Activated CD4-positive, alpha-beta T cell treated with anti-CD3 and anti-CD28 coated beads, Interleukin-2, Interleukin-4, amounts not matched to agents 100 ng/mL and 50 ng/mL, durations not matched to agents 16 hours and 8 hours (primary cell): ENCODE measurements at places on chromosomes 6 and 20.

GRCh38 chr6:150691463-150691862 is 91.8 kb downstream of the PLEKHG1 start:
- DNase-seq: no peak

- DNase-seq: no peak
These were observed 87.0 kb downstream of the HIVEP2 start for GRCh38 chr6:142857796-142858555.

GRCh38 chr20:9578594-9578993 is 64.2 kb downstream of the LAMP5 start:
- no peak for DNase-seq

DNA sequence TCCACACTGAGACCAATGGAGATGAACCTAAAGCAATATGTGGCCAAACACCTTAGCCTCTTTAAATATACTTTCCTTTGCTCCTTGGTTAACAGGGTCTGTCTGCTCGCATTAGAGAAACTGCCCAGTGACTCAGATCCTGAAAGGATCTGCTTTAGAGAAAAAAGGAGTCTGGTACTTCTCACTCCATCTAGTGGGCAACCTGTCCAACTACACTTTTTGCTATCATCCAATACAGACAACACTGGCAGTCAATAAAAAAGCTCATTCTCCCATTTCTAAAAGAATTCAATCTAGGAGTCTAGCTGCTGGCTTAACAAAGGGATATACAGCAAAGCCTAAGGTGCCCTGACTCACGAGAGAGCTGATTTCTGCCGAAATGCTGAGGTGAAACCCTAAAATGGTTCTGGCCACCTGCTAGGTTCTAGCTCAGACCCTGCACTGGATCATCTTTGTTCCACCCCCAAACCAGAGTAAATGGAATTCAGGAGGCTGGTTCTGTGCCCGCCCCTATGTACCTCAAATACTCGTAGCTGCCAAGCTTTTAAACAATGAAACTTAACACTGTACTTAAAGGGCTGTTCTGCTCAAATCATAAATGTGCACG is 11.5 kb downstream of the GNL1 start:
- DNase-seq: peak; percentile 75

- DNase-seq: no peak
These were observed 133.7 kb downstream of the LY86 start for GRCh38 chr6:6722195-6722594.

- DNase-seq: no peak
These were observed 433.3 kb downstream of the UTRN start for GRCh38 chr6:144718431-144718830.

DNA sequence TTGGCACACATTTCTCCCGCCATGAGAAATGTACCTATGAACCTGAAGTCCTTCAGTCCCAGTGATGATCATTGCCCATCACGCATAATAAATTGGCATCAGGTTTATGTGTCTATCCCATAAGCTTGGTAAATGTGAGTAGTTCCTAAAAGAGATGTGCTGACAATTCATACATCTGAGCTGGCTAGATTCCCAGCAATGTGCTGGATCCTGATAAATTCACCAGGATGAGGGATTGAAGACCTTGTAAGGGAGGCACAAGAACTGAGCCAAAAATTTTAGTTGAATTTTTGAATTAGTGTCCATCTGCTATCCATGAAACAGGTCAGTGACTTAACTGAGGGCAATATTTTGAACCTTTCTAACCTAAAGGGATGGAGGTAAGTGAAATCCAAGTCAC is 267.9 kb upstream of the CITED2 start:
- DNase-seq: no peak

DNA sequence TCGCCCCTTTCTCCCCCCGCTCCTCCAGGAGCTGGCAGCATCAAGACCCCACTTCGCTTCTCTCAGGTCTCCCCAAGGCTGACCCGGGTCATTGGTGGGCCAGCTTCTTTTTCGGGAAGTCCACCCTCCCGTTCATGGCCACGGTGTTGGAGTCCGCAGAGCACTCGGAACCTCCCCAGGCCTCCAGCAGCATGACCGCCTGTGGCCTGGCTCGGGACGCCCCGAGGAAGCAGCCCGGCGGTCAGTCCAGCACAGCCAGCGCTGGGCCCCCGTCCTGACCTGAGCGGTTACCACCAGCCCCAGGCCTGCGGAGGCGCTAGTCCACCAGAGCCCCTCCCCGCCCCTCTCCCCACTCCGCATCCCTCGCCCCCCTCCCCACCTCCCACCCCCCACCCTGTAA is 1.0 kb downstream of the PPDPF start:
- DNase-seq: no peak

DNA sequence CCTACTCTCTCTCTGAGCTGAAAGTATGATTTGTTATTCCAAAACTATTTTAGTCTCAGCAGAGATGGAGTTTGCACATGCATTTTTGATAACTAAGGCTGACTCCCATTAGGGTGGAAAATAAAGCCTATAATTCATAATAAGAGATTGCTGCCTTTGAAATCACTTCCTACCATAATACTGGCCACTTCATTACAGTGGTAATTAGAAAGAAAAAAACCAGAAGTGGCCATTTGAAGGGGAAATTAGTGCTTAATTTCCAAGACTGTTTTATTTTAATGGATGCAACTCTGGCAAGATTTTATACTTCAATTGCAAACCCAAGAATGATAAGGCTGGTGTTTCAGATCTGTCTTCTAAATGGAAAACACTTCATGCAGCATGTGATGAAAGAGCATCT is 43.4 kb downstream of the SLC35B3 start:
- no peak for DNase-seq

DNA sequence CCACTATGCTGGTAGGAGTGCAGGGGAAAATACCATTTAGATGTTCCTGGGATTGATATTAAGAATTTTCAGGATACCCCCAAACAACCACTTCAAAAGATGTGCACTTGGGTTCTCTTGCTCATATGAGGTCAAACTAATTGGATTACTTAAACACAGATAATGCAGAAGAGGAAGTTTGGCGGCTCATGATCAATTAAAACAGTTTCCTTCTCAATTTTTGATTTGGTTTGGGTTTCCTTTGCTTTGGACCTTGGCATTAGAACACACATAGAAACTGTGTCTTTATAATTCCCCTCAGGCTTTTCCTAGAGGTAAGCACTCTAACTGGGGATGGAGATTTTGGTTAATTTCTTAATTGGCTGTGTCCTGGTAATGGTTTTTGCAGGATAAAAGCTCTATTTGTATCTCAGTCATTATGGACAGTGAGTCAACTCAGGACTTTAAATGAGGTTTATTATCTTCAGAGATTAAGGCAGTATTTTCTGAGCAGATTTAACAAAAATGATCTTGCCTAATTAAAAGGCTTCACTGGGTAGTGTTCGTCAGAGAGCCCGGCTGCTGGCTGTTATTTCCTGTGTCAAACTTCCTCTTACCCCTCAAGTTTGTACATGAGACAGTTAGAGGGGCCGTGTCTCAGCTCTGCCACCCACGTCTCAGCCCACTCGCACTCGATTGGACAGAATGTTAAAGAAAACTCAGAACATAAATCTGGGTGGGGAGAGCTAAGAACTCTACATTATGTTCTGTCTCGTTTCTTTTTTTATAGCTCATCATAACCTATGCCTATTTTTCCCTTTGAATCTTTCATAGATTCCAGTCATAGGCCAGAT is 50.3 kb upstream of the PREP start:
- DNase-seq: peak; percentile 28

DNA sequence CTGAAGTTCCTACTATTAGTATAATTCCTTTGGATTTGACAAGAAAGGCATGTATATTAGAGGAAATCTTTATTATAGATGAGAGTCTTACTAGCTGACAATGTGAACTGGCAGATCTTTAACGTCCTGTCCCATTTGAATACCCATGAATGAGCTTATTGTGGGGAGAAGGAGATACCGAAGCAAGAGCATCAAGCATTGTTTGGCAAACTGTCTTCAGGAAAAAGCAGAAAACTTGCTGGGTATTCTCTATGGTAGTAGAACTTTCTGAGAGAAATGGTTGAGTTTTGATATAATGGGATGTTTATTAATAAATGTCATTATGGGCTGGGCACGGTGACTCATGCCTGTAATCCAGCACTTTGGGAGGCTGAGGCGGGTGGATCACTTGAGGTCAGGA is 18.3 kb downstream of the RSPO3 start:
- DNase-seq: no peak

DNA sequence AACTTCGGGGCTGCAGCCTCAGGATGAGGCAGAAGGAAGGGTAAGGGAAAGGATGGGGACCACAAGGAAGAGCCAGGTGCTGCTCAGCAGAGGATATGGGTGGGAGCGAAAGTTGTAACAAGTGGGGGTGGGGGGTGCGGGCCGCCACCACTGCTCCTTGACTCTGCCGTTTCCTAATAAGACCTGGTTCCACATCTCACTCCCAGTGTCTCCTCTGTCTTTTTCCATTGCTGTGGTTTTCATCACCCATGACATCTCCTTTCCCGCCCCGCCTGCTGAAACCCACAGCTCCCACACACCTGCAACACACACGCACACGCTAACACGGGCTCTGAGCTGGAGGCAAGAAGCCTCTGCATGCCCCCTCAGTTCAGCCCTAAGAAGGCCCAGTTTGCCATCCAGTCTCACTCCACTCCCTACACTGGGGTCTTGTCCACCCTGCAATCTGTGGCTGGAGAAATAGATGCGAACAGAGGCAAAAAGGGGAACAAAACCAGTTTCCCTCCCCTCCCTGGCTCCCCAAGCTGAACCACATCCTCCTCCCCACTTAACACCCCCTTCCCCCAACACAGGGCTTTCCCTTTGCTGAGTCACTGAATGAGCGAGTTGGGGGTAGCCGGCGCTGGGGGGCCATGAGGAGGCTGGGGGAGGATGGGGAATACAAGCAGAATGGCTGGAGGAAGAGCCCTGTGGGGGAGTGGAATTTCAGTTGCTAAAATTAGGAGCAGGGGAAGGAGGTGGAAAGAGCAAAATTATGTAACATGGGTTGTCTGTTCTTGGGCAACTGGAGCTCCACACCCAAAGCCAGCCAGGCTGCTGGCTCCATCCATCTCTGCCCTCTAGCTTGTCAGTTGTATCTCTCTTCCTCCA is 11.5 kb downstream of the NFKBIL1 start:
- DNase-seq: peak; percentile 72

GRCh38 chr6:68994521-68994920 is 359.4 kb downstream of the ADGRB3 start:
- DNase-seq: no peak

DNA sequence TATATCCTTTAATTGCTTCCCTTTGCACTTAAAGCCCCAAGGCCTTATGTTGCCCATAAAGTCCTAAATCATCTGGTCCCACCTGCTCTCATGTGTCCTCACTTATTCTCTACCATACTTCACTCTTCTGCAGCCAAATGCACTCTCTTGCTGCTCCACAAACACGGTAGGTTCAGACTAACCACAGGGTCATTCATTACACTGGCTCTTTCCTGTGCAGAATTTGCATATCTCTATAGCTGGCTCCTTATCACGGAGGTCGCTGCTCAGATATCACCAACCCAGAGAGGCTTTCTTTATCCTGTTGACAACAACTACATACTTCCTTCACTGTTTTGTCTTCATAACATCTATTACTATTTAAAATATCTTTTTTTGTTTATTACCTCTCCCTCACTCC is 86.8 kb downstream of the MOXD1 start:
- DNase-seq: no peak

DNA sequence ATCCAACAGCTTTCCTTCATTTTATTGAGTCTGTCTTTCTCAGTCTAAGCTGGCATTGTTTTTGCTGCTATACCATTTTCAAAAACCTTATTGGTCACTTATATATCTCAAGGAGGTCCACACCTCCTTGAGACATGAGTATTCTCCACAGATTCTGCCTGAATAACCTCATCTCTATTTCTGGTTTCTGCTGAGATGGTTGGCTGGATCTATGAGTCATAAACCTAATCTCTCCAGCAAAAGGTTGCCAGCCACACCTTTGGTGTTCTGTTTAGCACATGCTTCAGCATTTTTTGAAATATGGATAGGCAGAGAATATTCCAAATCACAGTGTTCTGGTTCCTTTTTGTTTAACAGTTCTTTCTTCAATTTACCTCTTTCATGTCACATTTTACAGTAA is 40.8 kb upstream of the TMEM244 start:
- DNase-seq: no peak

GRCh38 chr20:40090236-40090635 is 598.8 kb downstream of the MAFB start:
- DNase-seq: no peak

DNA sequence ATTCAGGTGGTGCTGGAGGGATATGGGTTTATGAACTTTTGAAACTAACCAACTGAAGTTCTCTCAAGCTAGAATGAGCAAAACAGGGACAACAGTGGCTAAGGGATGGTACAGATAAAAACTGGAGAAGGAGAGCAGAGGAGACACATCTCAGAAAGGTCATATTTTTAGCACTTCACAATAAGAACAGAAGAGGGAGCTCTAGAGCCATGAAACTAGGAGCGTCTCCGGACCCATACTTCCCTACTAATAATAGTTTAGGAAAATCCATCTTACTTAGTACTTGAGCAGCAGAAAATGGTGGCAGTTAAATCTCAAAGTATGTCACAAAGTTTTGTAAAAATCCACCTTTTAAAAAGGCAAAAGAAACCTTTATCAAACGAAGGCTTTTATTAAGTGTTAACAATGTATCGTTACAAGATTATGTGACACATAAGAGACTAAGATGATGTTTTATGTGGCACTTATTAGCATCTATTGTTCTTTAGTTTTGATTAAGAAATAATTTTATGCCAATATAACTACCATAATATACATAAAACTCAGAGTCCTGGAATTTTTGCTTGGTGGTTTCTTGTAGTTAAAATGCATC is 278.6 kb downstream of the TBC1D32 start:
- DNase-seq: peak; percentile 39

GRCh38 chr6:111353912-111354462 is 129.0 kb downstream of the REV3L start:
- no peak for DNase-seq

DNA sequence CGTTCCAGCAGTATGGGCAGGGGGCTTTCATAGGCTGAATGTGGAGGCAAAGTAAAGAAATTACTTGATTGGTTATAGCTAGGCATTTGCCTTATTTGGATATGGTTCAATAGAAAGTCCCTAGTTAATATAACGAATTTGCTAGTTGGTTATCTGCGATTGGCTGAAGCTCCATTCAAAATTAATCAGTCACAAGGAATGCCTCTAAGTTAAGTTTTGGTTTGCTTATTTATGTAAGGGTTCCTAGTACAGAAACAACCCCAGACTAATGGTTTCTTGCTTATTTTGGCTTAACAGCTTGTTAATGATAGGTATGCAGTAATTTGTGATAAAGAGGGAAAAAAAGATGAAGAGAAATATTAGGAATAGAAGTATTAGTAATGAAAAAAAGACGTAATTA is 87.5 kb downstream of the JAG1 start:
- DNase-seq: no peak

DNA sequence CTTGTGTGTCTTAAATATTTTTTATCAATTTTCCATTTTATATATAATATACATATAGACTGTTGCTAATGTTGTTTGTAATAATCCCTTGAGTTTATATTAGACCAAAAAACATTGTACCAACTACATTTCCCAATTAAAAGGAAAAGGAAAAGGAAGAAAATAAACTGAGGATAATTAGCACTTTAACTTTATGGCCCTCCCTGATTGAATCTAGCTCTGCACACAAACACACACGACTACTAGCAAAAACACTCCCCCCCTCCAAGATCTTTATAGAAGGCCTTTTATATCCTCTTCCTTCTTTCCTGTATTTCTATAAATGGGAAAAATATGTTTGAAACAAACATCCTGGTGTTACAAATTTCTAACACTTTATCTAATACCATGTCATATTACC is 276.8 kb downstream of the NKAIN2 start:
- DNase-seq: no peak
